IPS-NIHi11 (cell line): ENCODE measurements at places on chromosomes 1 and 21.

DNA sequence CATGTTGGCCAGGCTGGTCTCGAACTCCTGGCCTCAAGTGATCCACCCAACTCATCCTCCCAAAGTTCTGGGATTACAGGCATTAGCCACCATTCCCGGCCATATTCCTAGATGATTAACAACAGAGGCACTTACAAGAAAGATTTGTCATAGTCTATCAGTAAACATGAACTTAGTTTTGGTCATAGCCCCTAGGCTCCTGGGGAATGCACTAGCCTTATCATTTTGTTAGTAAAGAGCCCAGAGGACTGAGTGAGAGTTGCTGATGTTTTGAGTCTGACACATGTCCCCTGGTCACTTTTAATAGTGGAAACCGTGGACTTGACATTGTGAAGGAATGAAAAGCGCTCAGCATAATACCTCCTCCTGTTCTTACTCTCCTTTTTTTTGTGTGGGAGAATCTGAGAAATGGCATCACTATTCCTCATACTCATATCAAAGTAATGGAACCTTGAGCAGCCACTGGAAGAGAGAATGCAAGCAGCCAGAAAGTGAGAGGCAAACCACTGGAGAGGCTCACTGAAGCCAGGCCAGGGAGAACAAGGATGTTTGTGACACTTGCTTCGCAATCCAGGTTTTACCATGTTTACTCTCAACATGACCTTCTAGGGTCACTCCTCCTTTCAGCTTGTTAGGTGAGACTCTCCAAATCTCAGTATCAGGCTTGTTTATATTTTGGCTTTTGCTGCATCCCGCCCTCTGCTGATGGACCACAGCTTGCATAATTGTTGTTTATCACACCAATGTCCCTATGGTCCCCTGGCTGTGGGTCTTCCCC lies 14.8 kb downstream of the ATP1B1 start:
- DNase-seq = no peak

DNA sequence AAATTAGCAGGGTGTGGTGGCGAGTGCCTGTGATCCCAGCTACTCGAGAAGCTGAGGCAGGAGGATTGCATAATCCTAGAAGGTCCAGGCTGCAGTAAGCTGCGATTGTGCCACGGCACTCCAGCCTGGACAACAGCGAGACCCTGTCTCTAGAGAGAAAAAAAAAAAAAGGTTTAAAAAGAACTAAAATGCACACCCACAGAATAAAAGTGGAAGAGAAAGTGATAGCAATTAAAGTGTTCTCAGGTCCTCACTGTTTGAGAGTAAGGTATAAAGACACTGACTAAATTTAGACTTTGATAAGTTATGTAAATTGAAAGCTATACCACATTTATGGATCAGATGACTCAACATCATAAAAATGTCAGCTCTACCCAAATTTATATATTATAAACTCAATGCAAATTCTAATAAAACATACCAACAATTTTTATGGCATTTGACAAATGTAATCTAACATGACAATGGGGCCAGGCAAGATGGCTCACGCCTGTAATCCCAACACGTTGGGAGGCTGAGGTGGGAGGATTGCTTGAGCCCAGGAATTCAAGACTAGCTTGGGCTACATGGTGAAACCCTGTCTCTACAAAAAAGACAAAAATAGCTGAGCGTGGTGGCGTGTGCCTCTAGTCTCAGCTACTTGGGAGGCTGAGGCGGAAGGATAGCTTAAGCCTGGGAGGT lies 11.8 kb downstream of the ZBTB17 start:
- no peak for DNase-seq

- DNase-seq = no peak
These were observed 11.8 kb upstream of the RPL5 start for GRCh38 chr1:92820024-92820423.

GRCh38 chr1:238690415-238690814 lies 696.0 kb upstream of the CHRM3 start:
- DNase-seq = no peak

- no peak for DNase-seq
These were observed 9.6 kb downstream of the CRYBG2 start for GRCh38 chr1:26344147-26344920.

DNA sequence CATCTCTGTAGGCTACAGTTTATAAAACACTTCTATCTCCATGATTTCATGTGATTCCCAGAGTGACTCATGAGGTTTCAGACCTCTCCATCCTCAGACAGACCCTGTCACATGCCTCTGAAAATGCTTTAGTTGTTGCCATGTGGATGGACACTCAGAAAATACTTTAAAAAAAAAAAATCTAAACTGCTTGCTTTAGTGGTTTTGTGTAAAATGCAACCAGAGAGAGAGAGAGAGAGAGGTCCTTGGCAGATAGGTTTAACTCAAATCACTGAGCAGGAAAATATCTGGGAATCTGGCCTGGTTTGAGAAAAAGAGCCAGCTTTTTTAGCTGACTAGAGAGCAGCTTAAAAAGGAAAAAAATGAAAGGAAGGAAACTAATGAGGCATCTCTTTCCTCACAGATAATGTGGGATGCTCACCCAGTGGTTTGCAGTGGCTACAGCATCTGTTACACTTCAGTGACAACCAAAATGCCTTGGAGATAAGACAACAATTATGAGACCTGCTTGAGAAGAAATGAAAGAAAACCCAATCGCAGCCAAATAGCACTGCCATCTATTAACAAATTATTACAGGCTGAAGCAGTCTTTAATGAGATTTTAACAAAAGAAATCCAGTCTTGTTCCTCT lies 54.6 kb upstream of the SYT14 start:
- DNase-seq = no peak

DNA sequence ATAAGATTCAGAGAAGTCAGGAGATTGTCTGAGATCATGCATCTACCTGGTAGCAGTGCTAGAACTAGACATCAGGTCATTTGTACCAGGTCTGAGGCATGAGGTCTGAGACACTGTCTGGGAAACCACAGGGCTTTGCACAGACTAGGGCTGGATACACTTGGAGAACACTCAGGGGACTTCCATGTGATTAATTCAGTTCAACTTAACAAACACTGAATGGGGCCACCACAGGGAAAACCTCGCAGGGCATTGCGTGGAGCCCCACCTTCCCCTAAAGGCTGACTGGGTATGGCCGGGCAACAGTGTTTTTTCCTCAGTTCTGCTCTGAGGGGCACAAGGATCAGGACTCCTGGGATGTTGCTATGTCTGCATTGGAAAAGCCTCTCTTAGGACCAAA lies 86.5 kb upstream of the WARS2 start:
- DNase-seq = no peak
